Activated CD8-positive, alpha-beta memory T cell treated with anti-CD3 and anti-CD28 coated beads, Interleukin-2, amount 10 ng/mL, durations not matched to agents 7 days and 5 days (primary cell): ENCODE measurements at places on chromosomes 7 and 10. TPM values are rescaled to one million over a fixed set of nuclear protein-coding genes. Genes with fewer than 3 reads are reported as not detected.

Gene NACAD
- total RNA-seq = 0.09 TPM

Gene SERPINE1
- total RNA-seq = 0.29 TPM

Gene TBC1D12
- total RNA-seq = 0.12 TPM

Gene ABCB4
- total RNA-seq = 0.07 TPM

Gene A1CF
- not detected for total RNA-seq
